ENCODE measurements at places on chromosomes 7 and 10.

GRCh38 chr7:93145354-93145753 lies 2.8 kb downstream of the SAMD9L start:
- DNase-seq: no peak

- DNase-seq: no peak
Measured at GRCh38 chr7:150322114-150322832, 882 bp upstream of the LRRC61 start.

GRCh38 chr10:35234073-35234472 lies 102.2 kb upstream of the CCNY start:
- no peak for DNase-seq

GRCh38 chr7:12519682-12520009 lies 50.9 kb upstream of the SCIN start:
- DNase-seq: no peak

GRCh38 chr7:131302876-131303707 lies 24.6 kb upstream of the MKLN1 start:
- DNase-seq: no peak

DNA sequence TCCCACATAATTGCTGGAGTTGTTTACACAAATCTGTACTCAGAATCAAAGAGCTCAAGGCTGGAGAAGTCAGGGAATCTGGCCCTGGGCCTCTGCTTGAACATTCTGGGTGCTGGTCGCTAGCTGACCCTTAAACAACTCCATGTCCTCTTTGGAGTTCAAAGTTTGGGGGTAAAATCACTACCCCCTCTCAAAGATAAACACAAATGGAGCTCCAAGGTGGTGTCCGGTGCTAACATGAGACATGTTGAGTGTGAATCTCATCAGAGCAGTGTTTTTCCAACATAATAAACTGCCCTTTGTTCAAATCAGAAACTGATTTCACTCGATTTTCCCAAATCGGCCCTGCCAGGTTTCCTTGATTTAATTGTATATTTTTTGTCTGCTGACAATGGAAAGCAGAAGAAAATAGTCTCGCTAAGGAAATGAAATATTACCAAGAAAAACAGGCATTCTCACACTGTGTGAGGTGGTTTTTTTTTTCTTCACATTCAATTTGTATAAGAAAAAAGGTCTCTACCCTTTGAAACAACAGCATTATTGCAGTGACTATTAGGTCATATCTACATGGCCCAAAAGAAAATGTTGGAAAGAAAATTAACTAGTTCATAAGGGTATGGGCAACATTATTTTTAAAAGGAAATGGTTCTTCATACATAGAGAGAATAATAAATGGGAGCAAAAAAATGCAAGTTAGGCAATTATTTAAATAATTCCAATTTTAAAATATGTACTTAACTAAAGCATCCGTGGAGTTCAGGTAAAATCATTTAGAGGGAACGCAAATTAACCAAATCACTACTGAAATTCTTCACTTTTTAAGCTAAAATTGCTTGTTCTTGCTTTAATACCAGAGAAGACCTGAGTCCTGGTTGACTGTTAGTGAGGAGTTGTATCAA lies 56.1 kb upstream of the CAPZA2 start:
- no peak for DNase-seq

- DNase-seq: no peak
Measured at GRCh38 chr10:127993056-127993690, 86.3 kb downstream of the PTPRE start.

- DNase-seq: no peak
Measured at GRCh38 chr7:132114411-132114810, 461.9 kb downstream of the PLXNA4 start.

DNA sequence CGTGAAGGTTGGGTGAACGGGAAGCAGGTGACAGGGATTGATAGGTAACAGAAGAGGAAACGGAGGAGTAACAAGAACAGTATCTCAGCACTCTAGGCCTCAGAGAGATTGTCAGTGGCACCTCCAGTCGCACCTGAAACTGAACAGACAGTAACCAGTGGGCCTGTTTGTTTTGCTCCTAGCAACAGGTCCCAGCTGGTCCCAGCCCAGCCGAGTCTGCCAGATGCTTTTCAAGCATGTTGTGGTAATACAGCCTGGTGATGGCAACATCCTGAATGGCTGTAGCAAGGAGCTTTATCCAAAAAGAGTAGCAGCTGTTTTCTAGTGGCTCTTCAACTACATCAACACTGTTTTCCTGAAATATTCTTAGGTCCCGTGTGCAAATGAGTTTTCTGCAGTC lies 4.7 kb downstream of the CACNB2 start:
- no peak for DNase-seq

- no peak for DNase-seq
Measured at GRCh38 chr10:72261784-72262404, 11.8 kb upstream of the DDIT4 start.

- no peak for DNase-seq
Measured at GRCh38 chr10:133198621-133199487, 31.2 kb upstream of the UTF1 start.

DNA sequence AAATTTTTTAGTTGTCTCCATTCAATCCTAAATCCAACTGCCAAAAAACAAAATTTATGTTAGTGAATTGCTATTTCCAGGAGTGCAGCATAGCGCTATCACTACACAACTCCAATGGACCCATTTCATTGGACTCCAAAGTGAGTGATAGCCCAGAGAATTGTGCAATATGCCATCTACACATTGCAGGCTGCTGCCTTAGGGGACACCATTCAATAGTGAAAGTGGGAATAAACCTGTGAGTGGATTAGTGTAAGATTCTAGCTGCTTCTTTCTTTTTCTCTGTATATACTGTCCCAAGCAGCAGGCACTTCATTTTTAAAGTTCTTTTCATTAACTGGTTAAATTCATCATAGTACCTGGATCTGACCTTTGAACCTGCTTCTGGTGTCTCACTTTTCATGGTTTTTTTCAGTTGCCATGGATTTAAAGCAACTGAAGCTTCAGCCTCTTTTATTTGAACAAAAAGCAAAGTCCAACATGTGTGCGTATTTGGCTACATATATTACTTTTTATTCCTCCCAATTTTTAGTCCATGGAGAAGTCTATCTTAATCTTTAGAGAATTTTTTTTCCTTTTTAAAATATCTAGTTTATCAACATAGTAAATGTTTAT lies 97.3 kb downstream of the DGKB start:
- DNase-seq: no peak

GRCh38 chr10:7317786-7318446 lies 92.9 kb downstream of the SFMBT2 start:
- no peak for DNase-seq

- no peak for DNase-seq
Measured at GRCh38 chr10:81081887-81082620, 544.4 kb downstream of the SH2D4B start.

- DNase-seq: no peak
Measured at GRCh38 chr7:138169441-138169851, 93.2 kb downstream of the AKR1D1 start.

DNA sequence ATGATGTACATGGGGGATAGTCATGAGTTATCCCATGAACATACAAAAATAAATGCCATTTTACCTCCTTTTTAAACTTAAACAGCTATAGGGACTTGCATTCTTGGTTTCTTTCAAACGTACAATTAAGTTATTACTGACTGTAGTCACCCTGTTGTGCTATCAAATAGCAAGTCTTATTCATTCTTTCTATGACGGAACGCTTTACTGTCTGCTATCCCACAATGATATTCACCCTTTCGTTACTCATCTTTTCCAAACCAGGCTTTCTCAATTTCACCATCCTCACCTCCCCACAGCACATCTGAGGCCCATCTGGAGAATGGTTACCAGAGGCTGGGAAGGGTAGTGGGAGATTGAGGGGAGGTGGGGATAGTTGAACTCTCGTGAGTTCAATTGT lies 218.8 kb downstream of the PHF14 start:
- DNase-seq: no peak

DNA sequence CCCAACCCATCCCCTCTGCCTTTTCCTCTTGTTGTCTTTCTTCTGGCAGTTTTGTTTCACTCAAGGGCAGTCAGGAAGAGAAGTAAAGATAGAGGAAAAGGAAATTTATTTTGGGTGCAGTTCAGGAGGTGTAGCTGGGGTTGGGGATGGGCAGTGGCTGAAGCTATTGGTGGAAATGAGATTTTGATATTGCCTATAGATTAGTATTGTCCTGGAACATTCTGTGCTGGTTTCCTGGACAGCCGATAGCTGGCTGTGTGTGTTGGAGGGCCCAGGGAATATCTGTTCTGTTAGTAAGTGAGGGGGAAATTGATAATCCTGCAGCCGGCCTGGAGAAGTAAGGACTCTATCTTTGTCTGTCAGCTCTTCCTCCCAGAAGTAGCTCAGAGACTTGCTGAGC lies 107.8 kb downstream of the AUTS2 start:
- no peak for DNase-seq

- no peak for DNase-seq
Measured at GRCh38 chr10:118062798-118063238, 16.1 kb upstream of the RAB11FIP2 start.

DNA sequence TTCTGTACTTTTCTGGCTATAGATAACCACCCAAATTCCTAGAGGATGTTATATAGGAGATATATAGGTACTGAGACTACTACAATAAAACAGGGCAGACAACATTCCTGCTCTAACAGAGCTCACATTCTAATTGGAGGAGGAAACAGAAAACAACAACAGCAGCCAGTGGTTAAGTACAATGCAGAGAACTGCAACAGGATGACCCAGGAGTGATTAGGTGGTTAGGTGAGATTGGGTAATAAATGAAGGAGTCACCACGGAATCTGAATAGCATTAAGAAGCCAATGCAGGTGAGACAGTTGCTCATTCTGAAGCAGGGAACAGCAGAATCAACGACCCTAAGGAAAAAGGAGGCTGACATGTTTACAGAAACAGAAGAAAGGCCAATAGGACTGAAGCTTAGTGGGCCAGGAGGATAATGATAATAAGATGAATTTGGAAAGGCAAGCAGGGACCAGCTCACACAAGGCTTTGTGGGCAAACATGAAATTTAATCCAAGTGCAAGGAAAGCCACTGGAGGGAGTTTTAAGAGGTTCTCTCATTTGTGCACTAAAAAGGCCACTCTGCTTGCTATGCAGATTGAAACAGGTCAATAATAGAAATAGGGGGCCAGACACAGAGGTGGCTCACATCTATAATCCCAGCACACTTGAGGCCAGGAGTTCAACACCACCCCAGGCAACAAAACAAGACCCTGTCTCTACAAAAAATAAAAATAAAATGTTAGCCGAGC lies 16.9 kb upstream of the REEP3 start:
- no peak for DNase-seq

- no peak for DNase-seq
Measured at GRCh38 chr7:135353832-135354231, 120.2 kb downstream of the STRA8 start.

DNA sequence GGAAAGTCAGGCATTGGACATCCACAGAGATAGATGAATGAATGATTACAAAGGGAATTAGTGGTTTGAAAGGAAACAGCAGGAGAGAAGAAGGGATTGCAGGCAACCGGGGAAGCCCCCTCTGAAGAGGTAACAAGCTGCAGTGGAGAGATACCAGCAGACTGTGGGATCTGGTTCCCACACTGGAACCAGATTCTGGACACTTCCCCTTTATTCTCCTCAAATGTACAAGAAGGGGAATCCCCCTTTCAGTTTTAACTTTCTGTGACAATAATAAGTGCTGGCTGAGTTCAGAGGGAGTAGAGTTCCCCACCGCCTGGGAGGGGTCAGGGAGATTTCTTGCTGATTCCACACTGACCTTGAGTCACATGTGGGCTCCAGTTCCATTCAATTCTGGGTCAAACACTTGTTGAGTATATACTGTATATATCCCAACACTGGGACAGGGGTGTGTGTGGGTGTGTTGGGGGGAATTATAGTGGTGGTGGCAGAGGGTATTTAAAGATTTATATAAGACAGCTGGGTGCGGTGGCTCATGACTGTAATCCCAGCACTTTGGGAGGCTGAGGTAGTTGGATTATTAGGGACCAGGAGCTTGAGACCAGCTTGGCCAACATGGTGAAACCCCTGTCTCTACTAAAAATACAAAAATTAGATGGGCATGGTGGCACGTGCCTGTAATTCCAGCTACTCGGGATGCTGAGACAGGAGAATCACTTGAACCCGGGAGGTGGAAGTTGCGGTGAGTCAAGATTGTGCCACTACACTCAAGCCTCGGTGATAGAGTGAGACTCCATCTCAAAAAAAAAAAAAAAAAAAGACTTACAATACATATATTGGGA lies 16.5 kb upstream of the DDIT4 start:
- DNase-seq: no peak

- DNase-seq: no peak
Measured at GRCh38 chr7:45215601-45216062, 58.0 kb downstream of the RAMP3 start.

GRCh38 chr7:137657476-137658189 lies 189.1 kb downstream of the DGKI start:
- no peak for DNase-seq

- DNase-seq: no peak
Measured at GRCh38 chr7:28815928-28816373, 142.2 kb downstream of the TRIL start.

DNA sequence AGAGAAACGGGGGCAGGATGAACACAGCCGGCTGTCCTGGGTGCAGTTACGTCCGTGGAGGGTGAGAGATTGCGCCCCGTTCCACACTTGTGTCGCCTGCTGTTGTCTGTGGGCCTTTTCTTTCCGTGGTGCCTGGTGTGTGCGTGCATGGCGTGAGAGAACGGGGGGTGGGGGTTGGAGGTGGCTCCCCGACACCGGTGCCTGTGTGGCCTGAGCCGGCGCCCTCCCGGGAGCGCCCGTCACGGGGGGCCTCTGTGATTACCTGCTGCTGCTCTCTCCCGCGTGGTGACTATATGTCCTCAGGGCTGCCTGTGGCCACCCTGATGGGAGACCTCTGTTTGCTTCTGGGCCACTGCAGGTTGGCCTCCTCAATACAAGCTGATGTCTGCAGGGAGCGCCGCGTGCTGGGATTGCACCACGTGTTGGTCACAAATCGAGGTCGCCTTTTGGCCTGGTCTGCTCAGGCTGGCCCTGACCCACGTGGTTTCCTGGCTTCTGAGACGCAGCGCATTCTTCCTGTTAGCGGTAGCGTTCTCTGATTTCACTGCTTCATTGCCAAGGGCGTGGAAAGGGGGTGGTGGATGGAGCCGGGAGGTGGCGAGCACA lies 10.9 kb upstream of the AP5Z1 start:
- no peak for DNase-seq

DNA sequence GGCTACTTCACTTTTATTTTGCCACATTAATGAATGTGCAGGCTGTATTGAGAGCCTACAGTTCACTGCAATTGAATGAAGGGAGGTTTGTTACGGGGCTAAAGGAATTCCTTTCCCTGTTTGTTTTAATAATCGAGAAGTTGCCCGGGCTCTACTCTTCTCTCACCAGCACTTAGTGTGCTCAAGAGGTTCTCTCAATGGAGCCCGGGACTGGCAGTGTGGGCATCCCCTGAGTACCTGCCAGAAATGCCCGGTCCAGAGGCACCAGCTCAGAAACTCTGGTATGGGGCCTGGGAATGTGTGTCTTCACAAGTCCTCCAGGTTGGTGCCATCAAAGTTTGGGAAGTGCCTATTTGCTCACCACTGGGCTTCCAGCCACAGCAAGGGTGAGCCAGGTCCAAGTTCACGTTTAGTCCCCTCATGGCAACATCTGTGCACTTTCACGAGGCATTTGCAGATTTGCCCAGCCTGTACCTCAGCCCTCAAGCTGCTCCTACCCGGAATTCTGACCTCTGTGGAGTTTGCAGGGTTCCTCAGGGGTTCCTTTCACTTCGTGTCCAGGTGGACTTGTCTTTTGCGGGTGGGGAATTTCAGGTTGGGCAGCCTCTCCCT lies 622.4 kb downstream of the SDK1 start:
- DNase-seq: no peak

- DNase-seq: no peak
Measured at GRCh38 chr10:127921075-127921752, 14.3 kb downstream of the PTPRE start.
